Activated effector memory CD4-positive, alpha-beta T cell treated with Interleukin-2 at 50 U/mL for 16 hours (primary cell): ENCODE measurements at places on chromosomes 2 and 18.

GRCh38 chr2:214395040-214395439 is 15.8 kb upstream of the VWC2L start:
- DNase-seq, result no peak

DNA sequence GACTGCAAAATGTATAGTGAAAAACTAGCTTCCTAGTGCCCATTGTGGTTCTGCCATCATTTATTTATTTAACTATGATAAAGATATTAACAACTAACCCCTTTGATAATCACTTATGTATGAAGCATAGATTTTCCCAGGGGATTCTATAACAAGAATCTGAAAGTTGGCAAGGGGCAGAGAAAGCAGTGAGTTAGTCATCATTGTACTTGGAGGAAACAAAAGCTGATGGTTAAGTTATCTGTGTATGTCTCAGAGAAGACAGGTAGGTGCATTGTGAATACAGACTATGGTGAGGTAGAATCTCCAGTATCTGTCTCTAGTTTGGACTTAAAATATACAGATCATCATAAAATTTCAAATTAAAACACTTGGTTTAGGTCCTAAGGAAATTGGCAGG is 2159.1 kb upstream of the CELF4 start:
- DNase-seq, result no peak

- no peak for DNase-seq
Measured at GRCh38 chr2:3644891-3645605, 13.0 kb upstream of the ALLC start.

DNA sequence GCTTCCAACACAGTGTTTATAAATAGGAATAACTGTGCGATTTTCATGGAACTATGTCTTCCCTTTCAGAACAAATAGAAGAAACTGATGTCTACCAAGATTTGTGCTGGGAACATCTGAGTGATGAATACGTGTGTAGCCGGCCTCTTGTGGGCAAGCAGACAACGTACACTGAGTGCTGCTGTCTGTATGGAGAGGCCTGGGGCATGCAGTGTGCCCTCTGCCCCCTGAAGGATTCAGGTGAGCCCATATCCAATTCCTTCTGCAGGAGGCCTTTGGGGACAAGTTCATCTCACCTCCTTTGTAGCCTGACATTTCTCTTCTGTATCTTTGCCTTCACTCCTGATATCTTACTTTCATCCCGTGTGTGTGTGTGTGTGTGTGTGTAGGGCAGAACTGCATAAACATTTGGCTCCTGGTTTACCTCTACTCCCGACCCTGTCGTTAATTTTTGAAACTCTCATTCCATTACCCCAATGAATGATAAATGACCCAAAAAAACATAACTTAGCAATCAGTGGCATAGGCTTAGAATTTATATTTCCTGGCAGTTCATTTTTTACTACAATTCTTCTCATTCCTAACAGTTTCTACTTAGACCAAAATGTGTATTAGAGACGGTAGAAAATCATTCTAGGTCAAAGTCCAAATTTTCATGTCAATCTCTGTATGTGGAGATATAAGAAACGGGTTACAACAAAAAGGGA is 111.0 kb upstream of the RASGRP3 start:
- no peak for DNase-seq

DNA sequence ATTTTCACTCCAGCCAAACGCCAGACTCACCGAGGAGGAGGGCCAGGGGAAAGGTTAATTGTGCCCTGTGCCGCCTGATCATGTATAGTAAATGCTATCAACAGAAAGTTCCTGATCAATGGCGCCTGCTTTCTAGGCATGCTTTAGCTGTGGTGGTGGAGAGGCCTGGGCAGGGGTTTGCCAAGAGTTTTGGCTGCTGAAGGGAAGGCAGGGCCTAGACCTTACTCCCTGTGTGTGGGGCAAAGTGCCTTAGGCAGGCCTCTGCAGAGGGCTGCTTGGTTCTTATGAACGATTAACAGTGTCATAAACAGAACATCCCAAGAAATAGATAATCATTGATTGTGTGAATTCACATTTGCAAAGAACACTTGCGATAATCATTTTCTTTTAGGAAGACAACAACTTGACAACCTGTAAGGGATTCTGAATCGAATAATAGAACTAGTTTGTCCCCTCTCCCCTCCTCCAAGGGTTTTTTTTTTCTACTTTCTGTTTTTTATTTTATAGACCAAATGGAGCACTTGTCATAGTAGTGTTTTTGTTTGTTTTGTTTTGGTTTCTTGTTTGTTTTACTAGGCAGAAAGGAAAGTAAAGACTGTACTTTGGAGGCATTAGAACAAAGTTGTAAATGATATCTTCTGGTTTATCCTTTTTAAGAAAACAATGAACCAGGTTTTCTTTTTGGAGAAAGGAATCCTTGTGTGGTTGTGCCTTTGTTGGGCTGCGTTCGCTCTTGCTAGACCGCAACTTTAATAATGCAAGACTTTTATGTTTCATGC is 6.5 kb downstream of the TSHZ1 start:
- DNase-seq, result no peak

DNA sequence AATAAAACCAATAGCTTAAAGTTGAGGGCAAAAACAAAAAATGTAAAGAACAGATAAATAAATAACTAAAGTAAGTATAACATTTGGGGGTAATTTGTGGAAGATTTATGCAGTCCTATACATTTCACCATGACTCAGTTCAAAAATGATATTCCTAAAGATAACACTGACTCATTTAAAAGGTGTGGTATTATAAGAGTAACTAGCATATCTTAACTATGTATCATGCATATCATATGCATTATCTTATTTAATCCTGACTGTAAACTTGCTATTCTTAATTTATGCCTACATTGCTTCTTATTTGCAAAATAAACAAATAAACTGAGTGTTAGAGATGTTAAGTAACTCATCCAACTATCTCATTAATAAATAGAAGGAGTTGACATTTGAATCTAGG is 726.5 kb upstream of the PKDCC start:
- DNase-seq, result no peak

GRCh38 chr18:32383050-32383819 is 87.4 kb downstream of the GAREM1 start:
- DNase-seq, result no peak

DNA sequence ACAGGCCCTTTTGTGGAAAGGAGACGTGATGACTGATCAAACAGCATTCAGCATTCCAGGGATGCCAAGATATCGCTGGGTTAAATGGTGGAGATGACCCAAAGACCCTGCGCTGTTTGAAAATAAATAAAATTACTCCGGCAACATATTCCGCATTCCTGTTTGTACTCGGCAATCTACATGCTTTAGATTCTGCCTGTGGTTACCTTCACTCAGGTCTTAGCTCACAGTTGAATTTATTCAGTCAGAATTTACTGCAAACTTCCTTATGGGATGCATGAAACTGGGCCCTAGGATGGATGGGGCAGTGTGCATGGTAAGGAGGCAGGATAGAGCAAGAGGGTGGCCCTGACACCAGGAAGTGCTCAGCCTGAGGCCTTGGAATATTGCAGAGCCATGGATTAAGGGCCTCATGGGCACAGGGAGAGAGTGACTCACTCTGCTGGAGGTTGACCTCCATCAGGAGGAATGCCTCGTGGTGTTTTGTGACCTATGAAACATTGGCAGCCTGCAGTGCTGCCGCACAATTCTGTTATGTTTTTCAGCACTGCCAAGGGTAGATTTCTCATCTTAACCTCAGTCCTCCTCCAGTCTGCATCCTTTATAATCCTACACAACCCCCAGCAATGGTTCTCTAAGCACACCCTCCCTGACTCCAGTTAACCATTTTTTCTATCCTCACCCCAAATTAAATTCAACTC is 321.4 kb downstream of the IRS1 start:
- DNase-seq, result no peak

DNA sequence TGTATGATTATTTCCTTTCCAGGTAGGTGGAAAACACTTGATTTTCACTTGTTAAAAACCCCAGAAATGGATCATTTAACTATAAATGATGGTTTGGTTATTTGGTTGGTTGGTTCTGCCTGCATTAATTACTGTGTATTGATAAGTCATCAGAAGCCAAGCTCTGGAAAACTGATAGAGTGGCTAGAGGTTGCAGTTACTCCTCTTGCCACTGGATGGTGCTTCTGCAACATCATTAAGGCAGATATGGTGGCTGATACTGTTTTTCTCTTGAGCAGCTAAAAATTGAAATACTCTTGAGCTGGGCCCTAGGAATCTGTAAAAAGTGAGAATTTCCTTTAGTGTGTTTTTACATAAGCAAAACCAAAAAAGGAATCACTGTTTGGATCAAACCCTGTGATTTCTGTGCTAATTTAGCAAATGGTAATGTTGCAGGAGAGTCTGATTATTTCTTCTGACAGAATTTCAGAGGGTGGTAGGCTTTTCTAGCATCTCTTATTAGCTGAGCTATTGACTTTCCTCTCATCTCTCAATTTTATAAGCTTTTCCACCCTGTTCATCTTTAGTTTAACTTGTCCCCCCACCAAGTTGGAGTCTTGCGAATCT is 54.3 kb downstream of the RAB10 start:
- DNase-seq, result no peak

DNA sequence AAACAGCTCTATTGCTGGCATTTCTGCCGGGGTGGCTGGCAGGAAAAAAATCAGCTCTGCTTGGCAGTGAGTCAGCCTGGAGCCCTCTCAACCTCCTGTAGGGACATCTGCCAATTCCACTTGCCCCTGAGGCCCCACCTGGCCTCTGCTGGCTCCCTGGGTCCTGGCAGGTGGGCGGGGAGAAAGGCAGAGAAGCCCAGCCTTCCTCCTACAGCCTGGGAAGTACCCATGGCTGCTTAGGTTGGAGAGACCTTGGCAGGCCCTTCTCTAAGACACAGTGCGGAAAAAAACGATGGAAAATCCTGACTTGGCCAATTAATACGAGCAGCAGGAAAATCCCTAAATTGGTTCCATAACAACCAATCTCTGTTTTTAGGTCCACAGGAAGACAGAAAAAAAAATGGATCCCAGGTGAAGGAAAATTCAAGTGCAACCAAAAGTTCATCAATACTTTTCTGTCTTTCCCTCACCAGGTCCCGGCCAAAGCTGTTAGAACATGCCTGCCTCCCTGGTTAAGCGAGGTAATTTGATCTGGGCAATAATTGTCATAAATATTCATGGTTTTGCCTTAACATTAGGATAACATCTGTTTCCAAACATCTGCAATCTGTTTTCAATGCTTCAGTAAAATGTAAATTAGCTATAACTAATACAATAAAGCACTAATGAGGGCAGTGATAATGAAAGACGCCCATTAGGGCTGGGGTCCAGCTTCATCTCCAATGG is 245.9 kb downstream of the TFCP2L1 start:
- no peak for DNase-seq

GRCh38 chr2:230564805-230565779 is 147.6 kb upstream of the CAB39 start:
- no peak for DNase-seq

GRCh38 chr2:101151859-101152271 is 683 bp upstream of the TBC1D8 start:
- DNase-seq, result no peak

DNA sequence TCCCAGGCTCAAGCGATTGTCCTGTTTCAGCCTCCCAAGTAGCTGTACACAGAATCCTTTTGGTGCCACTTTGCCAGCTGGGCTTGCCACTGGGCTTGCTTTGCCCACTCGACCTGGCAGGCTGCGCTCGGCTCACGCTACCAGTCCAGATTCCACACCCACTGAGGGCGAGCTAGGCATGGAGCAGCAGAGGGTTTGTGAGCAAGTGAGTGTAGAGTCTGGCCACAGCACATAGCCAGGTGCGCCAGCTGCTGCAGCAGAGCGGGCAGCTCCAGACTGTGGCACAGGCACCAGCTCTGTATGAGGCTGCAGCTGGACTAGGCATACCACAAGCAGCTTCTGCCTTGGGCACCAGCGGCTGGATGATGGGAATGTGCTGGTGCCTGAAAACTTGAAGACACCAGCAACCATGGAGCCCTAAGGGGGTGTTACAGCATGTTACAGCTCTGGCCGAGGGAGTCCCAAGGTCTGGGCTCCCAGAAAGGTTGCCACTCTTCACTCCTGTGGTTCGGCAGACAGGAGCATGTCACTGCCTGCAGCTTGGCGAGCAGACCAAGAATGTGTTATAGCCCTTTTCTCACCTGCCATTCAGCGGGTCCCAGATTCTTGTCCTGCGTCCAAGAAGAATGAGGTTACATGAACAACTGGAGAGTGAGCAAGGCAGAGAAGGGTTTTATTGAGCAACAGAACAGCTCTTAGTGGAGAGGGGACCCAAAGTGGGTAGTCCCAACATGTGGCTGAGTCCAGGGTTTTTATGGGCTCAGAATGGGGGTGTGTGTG is 12.9 kb downstream of the SMARCAL1 start:
- DNase-seq, result no peak

- no peak for DNase-seq
Measured at GRCh38 chr18:63421514-63421913, 762 bp downstream of the VPS4B start.

GRCh38 chr2:165067643-165068486 is 112.5 kb upstream of the SLC38A11 start:
- no peak for DNase-seq

- no peak for DNase-seq
Measured at GRCh38 chr18:3114451-3114850, 101.5 kb upstream of the LPIN2 start.
